ENCODE measurements at places on chromosomes 16 and 17. TPM values are rescaled to one million over a fixed set of nuclear protein-coding genes. Genes with fewer than 3 reads are reported as not detected.

Gene GPR142
- polyA plus RNA-seq, result not detected

Gene ST6GALNAC2
- polyA plus RNA-seq, result 3.9 TPM

- peak; percentile 59 for DNase-seq
Measured at GRCh38 chr17:58666858-58667267, 25.0 kb downstream of the TEX14 start.

DNA sequence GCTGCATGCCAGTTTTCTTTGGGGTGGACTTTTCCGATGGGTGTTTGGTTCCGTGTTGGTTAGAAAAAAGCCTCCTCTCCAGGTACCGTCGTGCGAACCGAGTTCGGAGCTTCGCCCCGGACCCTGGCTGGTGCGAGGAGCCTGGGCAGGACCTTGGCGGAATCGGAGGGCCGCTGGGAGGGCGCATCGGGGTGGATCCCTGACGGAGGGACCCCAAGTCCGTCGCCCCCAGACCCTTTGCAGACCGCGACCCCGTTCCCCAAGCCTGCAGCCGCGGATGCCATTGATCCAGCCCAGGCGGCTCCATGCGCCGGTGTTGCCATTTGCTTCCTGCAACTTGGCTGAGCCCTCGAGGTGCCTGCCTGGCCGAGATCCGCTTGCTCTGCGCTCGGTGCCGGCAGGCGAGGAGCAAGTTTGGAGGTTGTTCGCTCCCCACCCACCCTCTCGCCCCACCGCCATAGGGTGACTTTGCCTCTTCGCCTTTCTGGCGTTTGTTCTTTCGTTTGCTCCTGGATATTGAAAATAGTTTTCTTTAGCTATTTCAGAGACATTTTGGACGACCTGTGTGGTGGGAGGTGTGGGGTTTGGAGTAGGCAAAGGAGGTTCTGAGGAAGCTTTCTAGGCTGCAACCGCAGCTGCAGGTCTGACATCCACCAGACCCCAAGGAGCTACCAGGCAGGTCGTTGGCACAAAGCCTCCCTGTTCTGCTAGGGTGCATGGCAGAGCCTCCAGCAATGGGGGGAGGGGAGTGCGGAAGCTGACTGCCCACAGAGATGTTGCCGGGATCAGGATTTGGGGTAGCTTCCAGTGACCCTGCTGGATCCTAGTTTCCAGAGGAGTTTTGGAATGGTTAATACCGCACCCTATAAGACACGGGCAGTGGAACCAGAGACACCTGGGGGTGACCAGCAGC lies 58.2 kb downstream of the RAP1GAP2 start:
- no peak for DNase-seq

Gene SIAH1
- 53.9 TPM for polyA plus RNA-seq

GRCh38 chr16:87700406-87701077 lies 65.2 kb downstream of the KLHDC4 start:
- DNase-seq, result no peak

Gene KRTAP16-1
- polyA plus RNA-seq, result not detected

Gene PAFAH1B1
- 155 TPM for polyA plus RNA-seq

Gene NHLRC4
- 2.9 TPM for polyA plus RNA-seq

DNA sequence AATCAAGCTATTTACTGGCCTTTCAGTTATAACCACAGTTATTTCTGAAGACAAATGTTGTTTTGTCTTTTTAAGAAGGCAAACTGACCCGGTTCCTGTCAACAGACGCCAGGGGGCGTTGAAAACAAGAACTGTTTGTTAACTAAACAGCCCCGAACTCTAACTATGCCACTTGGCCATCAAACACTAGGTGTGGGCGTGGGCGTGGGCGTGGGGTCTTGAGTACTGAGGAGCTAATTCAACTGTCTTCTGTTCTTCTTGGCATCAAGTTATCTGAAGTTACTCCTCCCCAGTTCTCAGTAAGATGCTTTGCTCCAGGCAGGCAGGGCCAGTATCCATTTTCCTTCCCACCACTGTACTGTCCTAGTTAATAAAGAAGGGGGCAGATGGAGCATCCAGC lies 63.3 kb upstream of the MTMR4 start:
- no peak for DNase-seq

Gene ZNF23
- 21.3 TPM for polyA plus RNA-seq

Gene SLC12A3
- 0.12 TPM for polyA plus RNA-seq

DNA sequence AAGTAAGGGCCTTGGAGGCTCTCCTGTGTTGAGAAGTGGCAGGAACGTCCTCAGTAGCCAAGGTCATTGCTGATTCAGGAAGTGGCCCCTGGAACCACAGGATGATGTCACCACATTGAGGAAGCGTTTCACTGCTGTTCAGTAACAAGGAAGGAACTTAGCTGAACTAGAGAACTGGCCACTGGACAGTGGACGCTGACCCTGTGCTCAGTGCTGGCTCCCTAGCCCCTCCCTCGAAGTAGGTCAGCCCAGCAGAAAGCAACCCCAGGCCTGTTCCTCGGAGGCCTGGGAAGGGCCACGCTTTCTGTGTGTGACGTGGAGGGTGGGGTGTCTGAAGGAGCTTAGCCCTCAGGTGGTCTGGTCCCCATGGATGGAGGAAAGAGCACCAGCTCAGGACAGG lies 58.3 kb downstream of the B9D1 start:
- DNase-seq, result no peak

Gene SARM1
- polyA plus RNA-seq, result 8.5 TPM

DNA sequence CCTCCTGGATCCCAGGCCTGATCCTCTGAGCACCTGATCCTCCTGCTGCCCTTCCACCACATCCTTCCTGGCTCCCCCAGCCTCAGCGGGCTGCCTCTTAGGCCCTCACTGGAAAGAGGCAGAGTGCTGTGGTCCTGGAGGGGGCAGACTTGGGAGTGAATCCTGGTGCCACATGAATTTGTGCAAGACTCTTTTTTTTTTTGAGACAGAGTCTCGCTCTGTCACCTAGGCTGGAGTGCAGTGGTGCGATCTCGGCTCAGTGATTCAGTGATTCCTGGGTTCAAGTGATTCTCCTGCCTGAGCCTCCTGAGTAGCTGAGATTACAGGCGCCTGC lies 3.1 kb downstream of the GHDC start:
- DNase-seq, result no peak

Gene ZNF423
- polyA plus RNA-seq, result 20.4 TPM

- peak; percentile 10 for DNase-seq
Measured at GRCh38 chr17:11948789-11949188, 48.5 kb downstream of the ZNF18 start.

DNA sequence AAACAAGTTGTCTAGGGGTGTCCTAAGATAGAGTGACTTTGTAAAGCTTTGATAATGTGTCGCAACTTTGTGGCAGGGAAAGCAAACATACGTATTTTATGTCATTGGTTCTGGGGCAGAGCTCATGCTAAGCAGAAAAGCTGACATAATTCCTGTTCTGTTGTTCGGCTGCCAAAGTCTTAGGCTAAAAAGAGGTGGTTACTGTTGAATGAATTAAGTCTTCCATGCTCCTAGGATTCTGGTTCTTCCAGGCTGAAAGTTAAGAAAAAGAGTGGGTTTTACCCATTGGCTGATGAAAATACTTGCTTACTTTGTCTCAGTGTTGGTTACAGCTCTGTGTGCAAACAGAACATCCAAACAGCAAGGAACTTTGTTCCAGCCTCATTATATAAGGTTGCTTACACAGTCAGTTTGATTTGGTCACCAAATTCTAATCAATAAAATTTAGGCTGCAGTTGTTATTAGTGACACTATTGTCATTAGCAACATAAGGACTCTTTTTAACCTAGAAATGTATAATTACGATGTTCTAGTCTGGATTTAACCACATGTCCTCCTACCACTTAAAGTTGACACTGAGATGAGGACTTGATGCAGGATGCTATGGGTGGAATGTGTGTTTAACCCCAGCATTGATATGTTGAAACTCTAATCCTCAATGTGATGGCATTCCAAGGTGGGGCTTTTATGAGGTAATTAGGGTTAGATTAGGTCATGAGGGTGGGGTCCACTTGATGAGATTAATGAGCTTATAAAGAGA lies 114.0 kb upstream of the GOT2 start:
- no peak for DNase-seq

DNA sequence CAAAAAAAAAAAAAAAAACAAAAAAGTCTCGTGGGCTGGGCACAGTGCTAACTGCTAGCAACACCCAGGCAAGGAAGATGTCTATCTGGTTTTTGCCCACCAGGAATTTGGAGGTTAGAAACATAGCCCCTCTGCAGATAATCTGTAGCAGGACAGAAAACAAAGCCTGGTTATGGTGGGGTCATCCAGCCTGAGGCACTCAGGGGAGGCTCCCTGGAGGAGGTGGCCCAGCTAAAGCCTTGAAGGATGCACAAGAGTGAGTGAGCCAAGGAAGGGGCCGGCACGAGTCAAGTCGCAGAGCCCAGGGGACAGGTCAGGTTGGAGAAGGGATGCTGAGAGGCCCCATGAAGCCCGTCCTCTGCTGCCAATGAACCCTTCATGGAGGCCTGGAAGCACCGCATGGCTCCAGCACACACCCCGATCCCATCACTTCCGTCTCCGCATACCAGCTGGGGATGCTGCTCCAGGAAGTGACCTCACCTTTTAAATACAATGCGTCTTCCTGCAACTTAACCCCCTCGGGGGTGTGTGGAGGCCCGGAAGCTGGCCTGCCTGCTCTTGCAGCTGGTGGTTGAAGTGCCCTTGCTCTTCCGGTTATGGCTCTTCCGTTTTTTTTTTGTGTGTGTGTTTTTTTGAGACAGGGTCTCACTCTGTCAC lies 86.5 kb downstream of the ENGASE start:
- DNase-seq, result no peak

DNA sequence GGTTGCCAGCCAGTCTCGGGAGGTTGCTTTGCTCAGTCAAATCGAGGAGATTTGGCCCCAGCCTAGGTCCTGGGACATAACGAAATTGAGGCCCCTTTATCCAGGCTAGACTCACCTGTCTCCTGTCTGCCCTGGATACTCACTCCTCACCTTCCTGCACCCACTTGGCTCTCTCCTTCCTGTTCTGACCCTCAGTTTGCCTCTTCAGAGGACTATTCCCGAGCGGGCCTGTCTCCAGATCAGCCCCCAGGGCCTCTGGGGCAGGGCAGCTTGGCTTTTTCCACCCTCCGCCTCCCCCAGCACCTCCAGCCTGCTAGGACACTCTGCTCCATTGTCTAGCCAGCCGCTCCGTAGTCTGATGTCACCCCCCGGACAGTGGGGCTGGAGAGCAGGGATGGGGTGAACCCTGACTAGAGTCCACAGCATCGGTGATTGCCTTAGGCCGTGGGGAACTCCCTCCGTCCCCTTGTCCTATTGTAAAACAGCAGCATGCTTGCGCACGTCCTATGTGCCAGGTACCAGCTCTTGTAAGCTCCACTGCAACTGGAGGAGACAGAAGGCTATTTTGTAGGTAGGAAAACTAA lies 8.8 kb downstream of the WFIKKN2 start:
- no peak for DNase-seq

DNA sequence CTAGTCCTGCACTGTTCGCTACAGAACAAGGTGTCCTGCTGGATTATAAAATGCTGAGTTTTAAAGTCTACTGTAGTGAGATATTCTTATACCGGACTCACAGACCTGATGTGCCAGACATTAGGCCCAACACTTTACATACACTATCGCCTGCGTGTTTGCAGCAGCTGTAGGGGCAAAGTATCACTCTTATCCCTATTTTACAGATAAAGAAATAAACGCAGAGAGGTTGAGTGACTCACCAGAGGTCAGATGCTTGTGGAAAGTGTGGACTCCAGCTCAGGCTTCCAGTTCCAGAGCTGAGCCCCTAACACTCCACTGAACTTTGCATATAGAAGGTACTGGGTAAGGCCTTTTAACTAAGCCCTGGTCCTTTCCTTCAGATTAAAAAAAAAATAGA lies 47.4 kb downstream of the PLXDC1 start:
- no peak for DNase-seq

Gene NME2
- 259 TPM for polyA plus RNA-seq

GRCh38 chr16:4330277-4330874 lies 14.5 kb downstream of the GLIS2 start:
- DNase-seq, result no peak

- DNase-seq, result no peak
Measured at GRCh38 chr17:8588877-8589554, 41.5 kb downstream of the MYH10 start.

- DNase-seq, result no peak
Measured at GRCh38 chr16:79164388-79164995, 436.0 kb downstream of the MAF start.

Gene G6PC1
- 0.05 TPM for polyA plus RNA-seq

GRCh38 chr16:89821438-89822187 lies 5.2 kb upstream of the FANCA start:
- no peak for DNase-seq

- peak; percentile 45 for DNase-seq
Measured at GRCh38 chr17:65013613-65014391, 42.7 kb downstream of the GNA13 start.

- no peak for DNase-seq
Measured at GRCh38 chr16:51429041-51429440, 278.0 kb upstream of the SALL1 start.

GRCh38 chr17:21399474-21400186 lies 23.5 kb downstream of the KCNJ12 start:
- no peak for DNase-seq

Measured in right lung (tissue), 10 donors.